ENCODE measurements at places on chromosomes 4 and X.

DNA sequence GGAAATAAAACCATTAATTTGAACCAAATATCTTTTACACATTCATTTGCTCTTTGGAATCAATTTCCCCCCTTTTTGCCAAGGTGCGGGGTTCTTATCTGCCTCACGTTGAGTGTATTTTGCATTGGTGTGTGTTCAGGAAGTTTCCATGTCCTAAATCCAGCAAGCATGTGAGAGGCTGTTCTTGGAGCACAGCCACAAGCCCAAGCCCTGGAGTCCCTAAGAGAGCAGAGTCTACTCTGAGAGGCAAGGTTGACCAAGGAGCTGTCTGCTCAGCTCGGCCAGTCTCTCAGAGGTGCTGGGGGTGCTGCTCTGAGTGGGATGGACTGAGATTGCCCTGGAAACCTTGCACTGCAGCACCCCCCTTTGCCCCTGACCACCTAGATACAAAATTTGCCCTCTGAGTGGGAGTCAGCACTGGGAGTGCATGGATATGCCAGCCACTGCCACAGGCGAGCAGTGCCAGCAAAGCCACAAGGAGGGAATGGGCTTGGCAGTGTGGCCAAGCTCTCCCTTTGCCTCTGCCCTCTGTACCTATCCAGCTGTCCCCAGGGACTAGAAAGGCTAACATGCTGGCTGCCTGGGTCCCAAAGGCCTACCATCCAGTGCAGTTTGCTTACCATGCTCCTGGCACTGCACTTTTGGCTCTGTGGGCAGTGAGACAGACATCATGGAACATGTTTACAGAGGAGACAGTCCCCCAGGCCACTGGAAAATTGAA is 20.5 kb upstream of the FAM193A start:
- peaks cover 7% of the 10 kb centered on the region for H3K4me1 ChIP-seq
- H3K27me3 ChIP-seq = peaks cover 2% of the 10 kb centered on the region
- H3K36me3 ChIP-seq = no peaks in the 10 kb centered on the region
- DNase-seq = no peak
- H3K27ac ChIP-seq = peak overlapping the region; percentile 5
- H3K4me3 ChIP-seq = no peak overlapping the region

- H3K36me3 ChIP-seq = no peaks in the 10 kb centered on the region
- no peak for DNase-seq
- no peak overlapping the region for H3K27ac ChIP-seq
- H3K4me3 ChIP-seq = no peak overlapping the region
- no peaks in the 10 kb centered on the region for H3K4me1 ChIP-seq
Measured at GRCh38 chr4:69910016-69910782, 20.7 kb upstream of the CSN1S1 start.

- peaks cover 16% of the 10 kb centered on the region for H3K27me3 ChIP-seq
- H3K4me1 ChIP-seq = peaks cover 40% of the 10 kb centered on the region
- no peaks in the 10 kb centered on the region for H3K36me3 ChIP-seq
- peak overlapping the region; percentile 23 for H3K27ac ChIP-seq
- DNase-seq = peak; percentile 60
Measured at GRCh38 chr4:139556724-139557555, 921 bp upstream of the SETD7 start.

DNA sequence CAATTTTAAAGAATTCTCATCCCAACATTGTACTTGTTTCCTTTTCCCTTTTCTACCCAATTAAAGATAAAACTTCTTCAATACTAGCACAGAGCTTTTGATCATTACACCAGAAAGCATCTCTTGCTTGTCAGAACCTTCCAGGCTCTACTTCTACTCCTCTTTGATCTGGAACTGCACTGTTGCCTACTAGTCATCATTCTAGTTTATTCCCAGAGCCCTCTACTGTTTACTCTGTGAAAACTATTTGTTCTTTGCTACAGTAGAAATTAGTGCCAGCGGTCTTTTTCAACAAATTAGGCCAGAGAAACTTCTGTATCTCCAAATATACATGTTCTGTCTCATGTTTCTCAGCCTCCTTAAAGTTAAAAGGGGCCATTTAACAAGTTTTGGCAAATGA is 46.8 kb upstream of the TMPRSS11F start:
- no peaks in the 10 kb centered on the region for H3K36me3 ChIP-seq
- H3K27ac ChIP-seq = no peak overlapping the region

DNA sequence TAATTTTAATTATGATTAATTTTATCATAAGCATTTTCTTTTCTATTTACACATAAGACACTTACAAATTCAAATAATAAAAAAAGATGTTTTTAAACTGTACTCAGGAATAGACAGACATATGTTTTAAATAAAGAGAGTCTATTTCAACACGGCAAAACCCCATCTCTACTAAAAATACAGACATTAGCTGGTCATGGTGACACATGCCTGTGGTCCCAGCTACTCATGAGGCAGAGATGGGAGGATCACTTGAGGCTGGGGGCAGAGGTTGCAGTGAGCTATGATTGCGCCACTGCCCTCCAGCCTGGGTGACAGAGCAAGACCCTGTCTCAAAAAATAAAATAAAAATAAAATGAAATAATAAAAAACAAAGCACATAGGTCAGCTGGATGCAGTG is 14.8 kb downstream of the FAM9B start:
- no peaks in the 10 kb centered on the region for H3K27me3 ChIP-seq
- H3K27ac ChIP-seq = no peak overlapping the region
- no peaks in the 10 kb centered on the region for H3K36me3 ChIP-seq
- no peaks in the 10 kb centered on the region for H3K4me1 ChIP-seq
- no peak overlapping the region for H3K4me3 ChIP-seq

DNA sequence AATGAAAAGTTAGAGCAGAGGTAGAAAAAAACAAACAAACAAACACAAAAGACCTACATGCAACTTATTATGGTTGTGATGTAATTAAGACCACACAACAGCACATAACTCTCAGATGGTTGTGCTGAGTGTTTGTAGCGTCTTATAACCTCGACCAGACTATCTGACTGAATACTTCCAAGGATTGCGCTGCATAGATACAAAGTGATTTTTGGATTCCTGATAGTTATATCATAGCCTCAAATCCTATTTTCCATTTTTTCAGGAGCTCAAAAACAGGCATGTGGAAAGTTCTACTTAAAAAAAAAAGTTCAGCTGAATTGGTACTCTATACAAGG is 236.1 kb downstream of the SPRY1 start:
- no peak for DNase-seq
- no peak overlapping the region for H3K4me3 ChIP-seq
- no peaks in the 10 kb centered on the region for H3K4me1 ChIP-seq

DNA sequence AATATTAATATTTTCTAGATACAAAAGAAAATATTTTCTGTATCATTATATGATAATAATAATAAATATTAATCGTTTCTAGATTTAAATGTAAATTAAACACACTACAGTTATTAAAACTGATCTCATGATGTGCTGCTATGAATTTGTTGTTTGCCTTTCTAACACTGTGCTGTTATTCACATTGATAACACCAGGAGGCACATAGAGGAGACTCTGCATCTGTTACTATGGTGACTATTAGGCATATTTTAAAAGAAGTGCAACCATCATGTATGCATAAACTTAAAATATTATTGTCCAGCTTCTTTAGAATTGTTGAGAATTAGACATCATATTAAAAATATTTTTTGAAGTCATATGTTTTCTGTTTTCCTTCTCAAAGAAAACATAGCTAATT is 11.8 kb upstream of the PDGFC start:
- no peaks in the 10 kb centered on the region for H3K4me1 ChIP-seq
- no peak overlapping the region for H3K27ac ChIP-seq
- no peak overlapping the region for H3K4me3 ChIP-seq
- no peak for DNase-seq
- no peaks in the 10 kb centered on the region for H3K36me3 ChIP-seq

- H3K27ac ChIP-seq = no peak overlapping the region
- no peaks in the 10 kb centered on the region for H3K27me3 ChIP-seq
- H3K4me1 ChIP-seq = no peaks in the 10 kb centered on the region
Measured at GRCh38 chr4:32798471-32799159, 2078.4 kb downstream of the PCDH7 start.

DNA sequence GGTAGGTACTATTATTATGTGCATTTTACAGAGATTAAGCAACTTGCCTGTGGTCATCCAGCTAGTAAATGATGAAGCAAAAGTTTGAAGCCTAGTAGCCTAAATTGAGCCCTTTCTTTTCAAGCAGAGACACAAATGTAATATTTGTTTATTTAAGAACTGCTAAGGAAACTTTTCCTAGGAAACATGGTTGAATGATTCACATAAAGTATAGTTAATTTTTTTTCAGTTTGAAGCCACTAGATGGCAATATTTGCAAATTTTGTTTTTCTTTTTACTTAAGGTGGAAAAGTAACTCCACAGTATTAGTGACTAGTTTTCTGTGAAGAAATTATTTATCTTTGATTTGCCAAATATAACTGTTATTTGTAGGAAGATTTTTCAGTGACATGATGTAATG is 52.8 kb upstream of the ANKRD17 start:
- H3K27me3 ChIP-seq = no peaks in the 10 kb centered on the region
- H3K36me3 ChIP-seq = no peaks in the 10 kb centered on the region
- H3K27ac ChIP-seq = no peak overlapping the region
- no peaks in the 10 kb centered on the region for H3K4me1 ChIP-seq
- DNase-seq = no peak

DNA sequence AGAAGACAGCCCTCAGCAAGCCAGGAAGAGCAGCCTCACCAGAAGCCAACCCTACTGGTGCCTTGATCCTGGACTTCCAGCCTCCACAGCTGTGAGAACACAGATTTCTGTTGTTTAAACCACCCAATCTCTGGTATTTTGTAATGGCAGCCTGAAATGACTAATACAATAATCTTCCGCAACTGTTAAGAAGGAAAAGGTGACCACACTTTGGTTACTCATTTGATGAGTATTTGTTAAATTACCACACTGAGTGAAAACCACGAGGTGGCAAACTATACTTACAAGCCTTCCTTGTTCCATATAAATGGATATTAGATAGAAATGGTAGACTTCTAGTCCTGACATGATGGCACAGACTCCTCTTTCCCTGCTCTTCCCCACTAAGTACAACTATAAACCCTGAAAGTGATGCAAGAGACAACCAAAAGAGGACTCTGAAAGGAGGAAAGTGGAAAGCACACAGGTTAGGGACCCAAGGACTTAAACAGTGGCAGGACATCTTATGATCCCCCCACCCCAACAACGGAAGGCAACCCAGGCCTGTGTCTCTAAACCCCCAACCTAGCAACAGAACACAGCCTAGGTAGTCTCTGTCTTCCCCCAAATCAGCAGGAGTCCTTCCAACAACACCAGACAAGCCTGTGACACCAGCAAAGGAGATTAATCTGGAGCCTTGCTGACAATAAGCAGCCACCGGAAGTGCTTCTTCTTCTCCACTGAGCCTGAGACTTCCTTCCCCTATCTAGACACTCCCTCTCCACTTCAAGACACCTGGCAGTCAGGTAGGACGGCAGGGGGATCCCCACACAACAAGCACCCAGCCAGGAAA is 12.3 kb downstream of the ZNF182 start:
- H3K27me3 ChIP-seq = peaks cover 10% of the 10 kb centered on the region
- H3K4me1 ChIP-seq = peaks cover 29% of the 10 kb centered on the region
- H3K27ac ChIP-seq = no peak overlapping the region
- H3K4me3 ChIP-seq = no peak overlapping the region
- no peak for DNase-seq
- peaks cover 5% of the 10 kb centered on the region for H3K36me3 ChIP-seq

- H3K36me3 ChIP-seq = no peaks in the 10 kb centered on the region
- no peak overlapping the region for H3K27ac ChIP-seq
- H3K27me3 ChIP-seq = peaks cover 2% of the 10 kb centered on the region
- DNase-seq = no peak
- no peak overlapping the region for H3K4me3 ChIP-seq
Measured at GRCh38 chrX:97860226-97860625, 976.5 kb downstream of the RPA4 start.

DNA sequence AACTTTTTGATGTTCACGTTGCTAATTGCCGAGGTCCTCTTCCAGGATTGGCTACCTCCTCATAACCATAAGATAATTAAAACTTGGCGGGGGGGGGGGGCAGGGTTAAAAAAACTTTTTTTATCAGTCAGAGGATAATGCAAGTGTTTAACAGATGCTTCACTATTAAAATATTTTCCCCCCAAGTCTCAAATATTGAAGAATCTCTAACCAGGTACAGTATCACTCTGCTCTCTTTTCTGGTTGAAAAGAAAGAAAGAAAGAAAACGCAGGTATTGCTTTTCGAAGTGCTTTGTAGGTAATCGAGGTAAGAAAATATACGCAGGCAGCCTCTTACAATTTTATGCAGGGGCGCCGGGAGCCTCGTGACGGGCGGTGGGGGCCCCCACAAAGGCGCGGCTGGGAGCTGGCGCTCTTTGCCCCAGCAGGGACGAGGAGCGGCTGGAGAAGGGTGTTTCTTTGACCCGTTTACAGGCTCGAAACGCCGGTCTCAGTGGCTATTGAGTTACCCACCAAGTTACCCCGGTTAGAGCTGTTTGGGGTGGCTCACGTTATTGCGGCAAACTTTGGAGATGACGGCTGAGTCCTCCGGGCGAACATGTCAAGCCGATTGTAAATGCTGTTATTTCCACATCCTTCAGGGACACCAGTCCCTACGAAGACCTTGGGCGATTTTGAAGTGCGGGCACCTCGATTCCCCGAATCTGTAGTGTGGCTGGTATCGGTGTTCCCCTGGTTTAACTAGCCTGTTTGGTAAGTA is 477 bp upstream of the HAND2 start:
- no peak for DNase-seq
- no peaks in the 10 kb centered on the region for H3K36me3 ChIP-seq
- H3K4me3 ChIP-seq = no peak overlapping the region
- peaks cover 60% of the 10 kb centered on the region for H3K27me3 ChIP-seq
- peaks cover 3% of the 10 kb centered on the region for H3K4me1 ChIP-seq
- H3K27ac ChIP-seq = no peak overlapping the region

- H3K4me1 ChIP-seq = no peaks in the 10 kb centered on the region
- DNase-seq = no peak
- H3K36me3 ChIP-seq = no peaks in the 10 kb centered on the region
- H3K4me3 ChIP-seq = no peak overlapping the region
- peaks cover 2% of the 10 kb centered on the region for H3K27me3 ChIP-seq
Measured at GRCh38 chr4:81307991-81308390, 93.0 kb upstream of the PRKG2 start.

DNA sequence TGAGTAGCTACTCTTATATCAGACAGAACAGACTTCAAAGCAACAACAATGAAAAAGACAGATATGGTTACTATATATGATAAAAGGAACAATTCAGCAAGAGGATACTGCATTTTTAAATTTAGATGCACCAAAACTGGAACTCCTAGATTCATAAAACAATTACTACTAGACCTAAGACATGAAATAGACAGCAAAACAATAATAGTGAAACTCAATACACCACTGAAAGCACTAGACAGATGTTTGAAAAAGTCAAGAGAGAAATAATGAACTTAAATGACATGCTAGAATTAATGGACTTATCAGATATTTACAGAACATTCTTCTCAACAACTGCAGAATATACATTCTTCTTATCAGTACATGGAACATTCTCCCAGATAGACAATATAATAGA is 99.5 kb upstream of the ITM2A start:
- DNase-seq = no peak
- no peaks in the 10 kb centered on the region for H3K36me3 ChIP-seq
- no peak overlapping the region for H3K27ac ChIP-seq
- H3K4me3 ChIP-seq = no peak overlapping the region
- peaks cover 8% of the 10 kb centered on the region for H3K27me3 ChIP-seq
